ENCODE measurements at places on chromosomes 2 and 18. TPM values are rescaled to one million over a fixed set of nuclear protein-coding genes. Genes with fewer than 3 reads are reported as not detected.

The CDCA7 gene
- 31.9 TPM for total RNA-seq

The ZC3H6 gene
- 0.92 TPM for total RNA-seq

The CDH20 gene
- total RNA-seq = not detected

The CLEC4F gene
- not detected for total RNA-seq

The ONECUT2 gene
- 1.3 TPM for total RNA-seq

The TIMM21 gene
- total RNA-seq = 29.2 TPM

The DNAJC5G gene
- total RNA-seq = not detected

The DUSP2 gene
- 17.7 TPM for total RNA-seq

The HMSD gene
- 0.12 TPM for total RNA-seq

The IL36G gene
- not detected for total RNA-seq

Measured in H4 (cell line).